ENCODE measurements at places on chromosomes 13 and 19. TPM values are rescaled to one million over a fixed set of nuclear protein-coding genes. Genes with fewer than 3 reads are reported as not detected.

The GRIK5 gene
- 0.11 TPM for total RNA-seq

- DNase-seq, result no peak
Observed at GRCh38 chr13:110771194-110771593, 57.7 kb downstream of the ING1 start.

GRCh38 chr13:107974409-107974808, 240.9 kb downstream of the LIG4 start:
- no peak for DNase-seq

DNA sequence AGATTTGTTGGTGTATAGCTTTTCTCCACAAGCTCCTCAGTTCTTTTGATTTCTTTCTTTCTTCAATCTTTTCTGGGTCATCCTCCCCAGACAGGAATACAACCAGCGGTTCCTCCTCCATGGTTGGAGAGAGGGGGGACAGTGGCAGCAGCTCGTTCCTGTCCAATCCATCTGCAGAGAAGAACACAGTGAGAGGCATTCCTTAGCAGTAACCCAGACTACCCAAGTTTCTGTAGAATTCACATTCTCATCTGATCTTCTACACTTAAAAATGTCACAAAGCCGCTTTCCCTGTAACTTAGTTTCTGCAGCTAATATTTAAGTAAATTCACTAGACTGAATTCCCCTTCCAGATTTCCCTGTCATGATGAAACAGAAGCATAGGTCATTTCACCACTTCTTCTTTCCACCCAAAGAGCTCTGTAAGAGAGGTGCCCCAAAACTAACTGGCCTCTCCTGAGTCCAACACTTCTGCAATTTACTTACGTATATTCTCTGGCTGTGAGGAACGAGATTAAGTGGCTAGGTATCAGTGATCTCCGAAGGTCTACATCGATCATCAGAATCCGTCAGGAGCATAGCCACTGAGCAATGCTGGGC, 171.9 kb downstream of the TBC1D4 start:
- DNase-seq, result no peak

DNA sequence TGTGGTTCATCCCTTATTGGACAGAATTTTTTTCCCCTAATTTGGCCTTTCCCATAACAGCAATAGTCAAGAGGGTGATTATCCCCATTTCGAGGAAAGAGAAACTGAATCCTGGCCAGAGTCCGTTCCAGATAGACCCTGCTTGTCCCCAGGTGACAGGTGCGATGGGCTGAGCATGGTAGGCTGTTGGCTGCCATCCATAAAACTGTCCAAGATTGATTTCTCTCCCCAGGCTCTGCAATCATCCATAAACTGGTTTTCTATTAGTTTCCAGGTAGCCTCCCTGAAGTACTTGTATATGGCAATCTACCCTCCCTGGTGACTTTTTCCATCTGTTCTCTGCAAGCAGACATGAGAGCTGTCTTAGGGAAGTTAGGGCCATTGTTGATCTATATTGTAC, 25.4 kb downstream of the SERP2 start:
- DNase-seq, result peak; percentile 25

DNA sequence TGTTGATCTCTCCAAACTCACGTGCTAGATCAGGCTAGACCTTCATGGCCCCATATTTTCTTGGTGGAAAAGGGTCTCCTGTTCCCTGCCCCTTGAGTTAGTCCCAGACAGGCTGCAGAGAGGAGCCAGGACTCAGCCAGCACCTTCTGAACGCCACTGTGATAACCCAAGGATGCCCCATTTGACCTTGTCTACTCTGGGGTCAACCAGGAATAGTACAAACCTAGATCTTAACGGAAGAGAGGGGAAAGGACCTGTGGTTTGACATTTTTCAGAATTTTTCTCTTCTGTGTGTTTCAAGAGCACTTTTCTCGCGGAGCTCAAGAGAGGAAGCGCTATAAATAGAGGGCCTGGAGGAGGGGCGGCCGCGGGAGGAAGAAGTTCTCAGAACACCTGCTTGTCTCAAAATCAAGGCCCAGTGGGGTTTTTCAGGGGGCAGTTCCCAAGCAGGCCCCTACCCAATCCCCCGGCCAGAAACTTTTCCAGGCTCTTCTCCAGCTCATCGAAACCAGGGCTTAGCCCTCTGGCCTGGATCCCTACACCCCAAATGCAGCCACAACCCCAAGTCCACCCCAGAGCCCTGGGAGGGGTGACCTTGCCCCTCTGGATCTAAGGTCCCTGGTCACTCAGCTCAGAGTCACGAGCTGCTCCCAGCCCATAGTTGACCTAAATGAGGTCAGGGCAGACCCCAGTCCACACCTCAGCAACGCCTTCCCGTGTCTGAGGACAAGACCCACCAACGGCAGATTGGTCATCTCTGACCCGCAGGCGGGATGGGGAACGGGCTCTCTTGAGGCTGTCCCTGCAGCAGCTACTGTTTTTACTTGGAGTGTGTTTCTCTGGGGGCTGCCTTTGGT, 75.6 kb upstream of the TM9SF2 start:
- peak; percentile 84 for DNase-seq

The ZNF579 gene
- total RNA-seq, result 4.9 TPM
